Stimulated activated CD8-positive, alpha-beta memory T cell treated with anti-CD3 and anti-CD28 coated beads, Interleukin-2, amount 100 ng/mL, for 48 hours (primary cell): ENCODE measurements at places on chromosomes 12 and 14.

GRCh38 chr12:66679461-66680084 lies 697 bp upstream of the GRIP1 start:
- DNase-seq: no peak

DNA sequence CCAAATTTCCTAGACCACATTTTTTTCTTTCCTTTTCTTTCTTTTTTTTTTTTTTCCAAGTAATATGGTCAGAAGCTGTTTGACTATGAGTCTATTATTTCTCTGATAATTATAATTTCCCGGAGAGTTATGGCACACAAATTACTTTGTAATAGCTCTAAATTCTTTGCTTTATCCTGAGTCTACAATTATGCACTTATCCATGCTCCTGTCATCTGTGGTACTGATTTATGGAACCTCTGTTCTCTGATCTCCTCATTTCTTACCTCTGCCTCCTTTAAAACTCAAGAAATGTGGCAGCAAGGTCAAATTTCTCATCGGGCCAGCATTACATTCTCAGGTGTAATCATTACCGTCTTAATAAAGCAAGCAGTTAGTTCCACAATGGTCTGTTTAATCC lies 282.1 kb downstream of the PAWR start:
- no peak for DNase-seq

- no peak for DNase-seq
Measured at GRCh38 chr12:95286713-95287112, 69.1 kb downstream of the VEZT start.

- peak; percentile 65 for DNase-seq
Measured at GRCh38 chr12:57111031-57111734, at the start of gene STAT6. Gene STAT6 (minus strand): TSS chr12:57111362. CDS start chr12:57108278, 3,084 bp downstream.

DNA sequence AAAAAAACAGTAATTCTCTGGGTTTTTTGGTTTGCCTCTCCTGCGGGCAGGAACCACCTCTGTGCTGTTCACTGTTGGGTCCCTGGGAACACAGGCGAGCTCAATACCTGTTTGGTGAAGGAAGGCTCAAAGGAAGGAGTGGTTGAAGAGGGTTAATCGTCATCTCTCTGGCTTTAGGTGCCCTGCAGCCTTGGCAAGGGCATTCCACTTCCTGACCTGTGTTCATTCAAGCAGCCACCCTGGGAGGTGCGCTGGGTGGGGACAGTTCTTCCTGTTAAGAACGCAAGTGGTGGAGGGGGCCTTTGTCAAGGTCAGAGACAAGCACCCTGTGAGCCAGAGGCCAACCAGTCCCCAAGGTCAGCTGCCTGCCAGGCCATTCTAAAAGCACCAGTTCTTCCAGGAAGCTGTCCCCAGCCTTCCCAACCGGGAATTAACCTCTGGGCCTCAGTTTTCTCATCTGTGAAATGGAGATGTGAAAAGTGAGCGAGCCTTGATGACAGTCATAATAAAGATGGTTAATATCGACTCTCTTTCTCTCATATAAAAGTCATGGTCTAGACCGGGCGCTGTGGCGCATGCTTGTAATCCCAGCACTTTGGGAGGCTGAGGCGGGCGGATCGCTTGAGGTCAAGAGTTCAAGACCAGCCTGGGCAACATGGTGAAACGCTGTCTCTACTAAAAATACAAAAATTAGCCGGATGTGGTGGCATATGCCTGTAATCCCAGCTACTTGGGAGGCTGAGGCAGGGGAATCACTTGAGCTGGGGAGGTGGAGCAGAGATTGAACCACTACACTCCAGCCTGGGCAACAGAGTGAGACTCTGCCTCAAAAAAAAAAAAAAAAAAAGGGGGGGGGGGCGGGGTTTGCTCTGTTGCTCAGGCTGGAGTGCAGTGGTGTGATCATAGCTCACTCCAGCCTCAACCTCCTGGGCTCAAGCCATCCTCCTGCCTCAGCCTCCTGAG lies 6.1 kb downstream of the RHOF start:
- no peak for DNase-seq

DNA sequence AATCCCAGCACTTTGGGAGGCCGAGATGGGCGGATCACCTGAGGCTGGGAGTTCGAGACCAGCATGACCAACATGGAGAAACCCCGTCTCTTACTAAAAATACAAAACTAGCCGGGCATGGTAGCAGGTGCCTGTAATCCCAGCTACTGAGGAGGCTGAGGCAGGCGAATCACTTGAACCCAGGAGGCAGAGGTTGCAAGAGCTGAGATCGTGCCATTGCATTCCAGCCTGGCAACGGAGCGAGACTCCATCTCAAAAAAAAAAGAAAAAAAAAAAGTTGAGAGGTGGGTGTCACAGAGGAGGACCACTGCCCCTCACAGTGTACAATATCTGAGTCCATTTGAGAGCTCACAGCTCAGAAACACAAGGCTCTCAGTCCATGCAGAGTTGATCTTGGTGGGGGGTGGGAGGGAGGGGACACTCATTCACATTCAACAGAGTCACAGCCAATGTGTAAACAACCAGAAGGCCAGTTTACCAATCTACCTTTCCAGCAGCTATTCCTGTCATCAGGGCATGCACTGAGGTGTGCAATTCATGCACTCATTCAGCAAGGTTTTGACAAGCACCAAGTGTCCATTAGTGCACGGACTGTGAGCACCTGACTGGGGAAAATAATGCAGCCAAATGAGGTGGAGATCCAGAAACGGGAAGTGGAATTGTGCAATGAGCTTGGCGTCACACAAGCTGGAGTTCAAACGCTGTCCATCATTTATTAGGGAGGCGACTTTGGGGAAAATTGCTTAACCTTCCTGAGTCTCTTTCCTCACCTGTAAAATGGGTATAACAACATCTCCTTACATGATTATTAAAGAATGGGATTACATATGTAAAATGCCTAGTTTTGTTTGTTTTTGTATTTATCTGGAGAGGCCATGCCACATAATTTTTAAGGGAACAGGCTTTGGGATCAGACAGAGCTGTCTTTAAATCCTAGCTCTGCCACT lies 4.4 kb upstream of the EIF5 start:
- DNase-seq: no peak

DNA sequence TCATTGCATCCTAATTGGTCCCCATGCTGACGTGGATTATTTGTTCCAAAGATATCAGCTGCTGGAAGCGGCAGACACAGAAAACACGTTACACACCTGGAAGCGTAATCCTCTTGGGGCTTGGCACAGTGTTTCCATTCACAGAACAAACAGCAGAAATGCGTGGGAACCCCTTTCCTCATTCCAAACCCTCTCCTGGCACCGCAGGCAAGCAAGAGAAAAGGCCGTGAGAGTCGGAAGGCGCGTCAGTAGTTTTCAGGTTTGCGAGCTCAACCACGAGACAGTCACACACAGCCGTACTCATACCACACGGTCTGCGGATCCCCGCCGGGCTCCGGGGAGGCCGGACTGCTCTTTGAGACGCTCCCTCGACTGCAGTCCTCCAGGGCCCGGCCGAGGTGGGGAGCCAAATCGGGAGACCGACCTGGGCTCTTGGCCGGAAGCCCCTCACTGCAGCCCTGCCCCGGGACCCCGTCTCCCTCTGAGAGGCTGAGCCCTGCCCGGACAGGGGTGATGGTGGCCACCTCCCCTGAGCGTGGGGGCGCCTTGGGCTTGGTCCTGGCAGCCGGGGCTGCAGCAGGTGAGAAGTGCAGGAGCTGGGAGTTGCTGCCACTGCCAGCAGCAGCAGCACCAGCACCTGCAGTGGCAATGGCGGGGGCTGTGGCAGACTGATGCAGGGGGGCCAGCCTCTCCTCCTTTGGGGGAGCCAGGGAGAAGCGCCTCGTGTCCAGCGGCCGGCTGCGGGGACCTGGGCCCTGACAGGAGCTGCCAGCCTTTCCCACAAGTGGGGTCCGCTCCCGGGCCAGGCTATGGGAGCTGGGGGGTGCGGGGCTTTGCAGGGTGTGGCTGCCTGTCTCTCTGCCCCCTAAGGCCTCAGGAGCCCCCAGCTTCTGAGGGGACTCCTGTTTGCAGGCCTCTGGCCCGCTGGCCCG lies 28.1 kb upstream of the GPR68 start:
- no peak for DNase-seq

DNA sequence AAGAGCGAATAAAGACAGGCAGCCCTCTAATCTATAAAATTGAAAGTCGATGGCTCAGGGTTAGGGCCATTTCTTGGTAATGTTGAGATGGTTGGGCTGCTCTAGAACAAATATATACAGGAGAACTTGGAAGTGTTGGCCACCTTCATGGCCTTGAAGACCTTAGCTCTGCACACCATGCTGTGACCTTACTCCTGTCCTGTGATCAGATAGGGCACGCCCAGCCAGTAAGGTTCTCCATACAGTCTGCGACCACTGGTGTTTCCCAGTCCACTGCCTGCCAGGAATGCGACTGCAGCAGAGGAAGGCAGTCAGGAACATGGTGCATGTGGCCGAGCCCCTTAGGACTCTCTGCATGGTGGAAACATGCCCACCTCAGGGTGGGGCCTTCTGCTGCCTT lies 73.2 kb upstream of the PSMA6 start:
- no peak for DNase-seq

DNA sequence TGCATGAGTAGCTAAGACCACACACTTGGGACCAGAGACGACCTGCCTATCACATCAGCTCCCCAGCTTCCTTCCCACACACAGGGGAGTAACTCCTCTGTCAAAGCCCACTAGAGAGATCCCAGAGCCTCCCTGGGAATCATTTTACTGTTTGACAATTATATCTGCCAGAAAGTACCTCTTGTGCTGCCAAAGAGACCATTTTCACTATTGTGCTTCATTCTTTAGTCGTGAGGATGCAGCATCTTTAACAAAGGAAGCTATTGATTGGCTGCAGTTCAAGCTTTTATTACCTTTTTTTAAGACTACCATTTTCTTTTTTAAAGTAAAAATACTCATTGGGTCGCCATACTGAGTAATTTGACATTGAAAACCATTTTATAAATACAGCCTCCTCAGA lies 194.5 kb upstream of the RGS6 start:
- no peak for DNase-seq

GRCh38 chr12:27911397-27911796 lies 61.1 kb downstream of the PTHLH start:
- no peak for DNase-seq
